ENCODE measurements at places on chromosomes 2 and 18.
A peak's percentile ranks its signal among the peaks of the same experiment; 100 is the strongest.

- no peak for DNase-seq
These were observed 40.5 kb downstream of the RDH14 start for GRCh38 chr2:18519914-18520450.

DNA sequence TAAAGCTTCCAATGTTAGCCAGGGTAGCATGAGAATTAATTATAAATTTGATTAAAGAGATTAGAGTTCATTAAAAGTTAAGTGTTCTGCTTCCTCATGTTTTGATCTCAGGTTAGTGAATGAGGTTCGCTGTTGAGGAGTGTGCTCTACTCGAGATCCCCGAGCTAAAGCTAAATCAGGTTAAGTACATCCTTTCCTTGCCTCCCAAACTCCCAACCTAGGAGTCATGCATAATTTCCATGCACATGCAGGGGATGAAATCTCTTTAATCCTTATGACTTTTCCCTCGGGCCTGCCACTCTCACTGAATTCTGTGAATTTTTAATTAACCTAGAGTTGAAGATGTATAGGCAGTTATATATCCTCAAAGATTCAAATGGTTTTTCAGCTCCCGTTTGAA, 156.1 kb upstream of the NCK2 start:
- DNase-seq = no peak

- DNase-seq = no peak
These were observed 3.0 kb downstream of the TTC32 start for GRCh38 chr2:19898592-19899329.

DNA sequence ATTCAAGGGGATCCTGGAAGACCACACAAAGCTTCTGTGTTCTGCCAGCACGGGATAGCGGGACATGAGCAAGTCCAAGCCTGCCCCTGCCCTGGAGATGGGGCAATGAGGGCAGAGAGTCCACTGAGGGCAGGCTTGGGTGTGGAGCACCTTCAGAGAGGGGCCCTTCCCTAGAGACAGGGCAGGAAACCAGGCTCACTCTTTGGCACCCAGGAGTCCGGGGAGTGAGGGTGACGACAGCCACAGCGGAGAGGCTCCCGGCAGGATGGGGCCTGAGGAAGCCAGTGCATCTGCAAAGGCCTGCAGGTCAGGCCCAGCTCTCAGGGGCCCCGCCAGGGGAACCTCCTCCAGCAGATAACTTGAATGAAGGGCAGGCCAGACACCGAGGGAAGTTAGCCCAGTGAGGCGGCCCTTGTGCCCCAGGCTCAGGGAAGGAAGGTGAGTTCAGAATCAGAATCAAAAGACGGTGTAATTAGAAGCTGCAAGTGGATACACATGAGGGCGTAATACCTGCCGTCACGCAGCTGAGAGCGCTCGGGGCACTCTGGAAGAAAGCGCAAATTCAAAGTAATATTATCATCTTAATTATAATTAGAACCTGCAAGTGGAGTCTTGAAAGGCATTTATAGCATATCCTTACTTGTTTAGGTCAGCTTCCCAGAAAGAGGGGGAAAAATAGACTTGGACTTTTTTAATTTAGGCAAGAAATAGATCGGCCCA, 142.6 kb upstream of the LGALSL start:
- DNase-seq = no peak

DNA sequence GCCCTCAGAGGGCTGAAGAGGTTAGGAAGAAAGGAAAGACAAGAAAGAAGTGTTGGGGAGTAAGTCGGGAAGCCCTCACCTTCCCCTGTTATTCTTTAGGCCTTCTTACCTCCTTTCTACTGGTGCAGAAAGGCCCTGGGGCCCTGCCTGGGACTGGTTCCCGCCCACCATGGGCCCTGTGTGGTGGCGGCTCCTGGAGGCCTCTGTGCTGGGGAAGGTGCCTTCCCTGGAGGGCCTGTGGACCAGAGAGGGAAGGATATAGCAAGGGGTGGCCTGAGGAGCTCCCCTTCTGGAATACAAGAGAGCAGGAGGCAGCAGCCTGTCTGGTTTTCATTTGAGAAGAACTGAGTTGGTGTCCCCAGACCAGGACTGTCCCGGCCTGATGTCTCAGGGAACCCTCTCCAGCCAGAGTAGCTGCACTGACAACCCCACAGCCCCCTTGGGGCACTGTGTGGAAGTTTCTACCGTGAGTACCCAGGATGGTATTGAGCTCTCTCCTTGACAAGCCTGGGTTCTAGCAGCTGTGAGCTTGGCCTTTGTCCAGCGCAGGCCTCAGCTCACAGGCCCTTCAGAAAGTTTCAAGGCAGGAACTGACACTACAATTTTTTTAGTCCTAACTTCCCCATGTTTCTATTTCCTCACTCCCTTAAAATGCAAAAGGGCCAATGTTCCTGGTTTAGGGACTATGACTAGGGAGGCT, 47.1 kb downstream of the EFR3B start:
- no peak for DNase-seq

DNA sequence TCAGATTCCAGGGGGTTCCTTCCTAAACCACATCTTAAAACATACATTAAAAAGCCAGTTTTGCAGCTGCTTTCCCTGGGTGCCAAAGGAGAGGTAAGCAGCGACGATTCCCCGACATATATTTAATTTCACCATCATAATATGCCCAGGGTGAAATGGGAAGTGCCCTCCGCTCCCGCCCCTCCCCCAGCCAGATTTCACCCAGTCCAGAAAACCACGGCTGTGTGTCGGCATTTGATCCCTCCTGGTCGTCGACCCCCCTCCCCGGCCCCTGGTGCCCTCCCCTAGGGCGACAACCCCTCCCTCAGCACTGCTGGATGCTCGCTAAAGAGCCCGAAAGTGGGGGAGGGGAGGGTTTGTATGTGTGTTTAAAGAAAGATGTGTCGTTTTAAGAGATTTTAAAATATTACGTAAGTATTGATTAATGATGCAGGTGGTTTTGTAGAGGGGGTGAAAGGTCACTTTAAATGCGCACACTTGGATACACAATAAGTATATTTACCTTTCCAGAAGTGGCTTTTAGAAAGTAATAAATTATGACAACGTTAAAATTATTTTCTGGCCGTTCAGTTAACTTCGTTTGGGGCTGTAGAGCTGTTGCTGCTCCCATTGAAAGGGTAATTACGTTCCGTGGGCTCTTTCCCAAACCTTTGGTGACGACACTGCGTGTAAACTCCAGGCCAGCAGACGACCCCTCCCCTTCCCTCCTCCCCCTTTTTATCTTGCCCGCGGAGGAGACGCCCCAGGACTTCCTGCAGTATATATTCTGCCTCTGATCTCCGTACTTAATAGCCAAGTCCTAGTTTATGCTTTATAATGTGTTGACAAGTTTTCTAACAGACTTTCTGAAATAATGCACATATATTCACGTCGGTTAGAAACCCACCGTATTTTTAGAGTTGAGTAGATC, 3.4 kb upstream of the BCL11A start:
- DNase-seq = no peak

GRCh38 chr18:35155398-35156117, 85.3 kb upstream of the ZNF397 start:
- no peak for DNase-seq

GRCh38 chr2:203830304-203831055, 37.1 kb upstream of the CTLA4 start:
- no peak for DNase-seq

DNA sequence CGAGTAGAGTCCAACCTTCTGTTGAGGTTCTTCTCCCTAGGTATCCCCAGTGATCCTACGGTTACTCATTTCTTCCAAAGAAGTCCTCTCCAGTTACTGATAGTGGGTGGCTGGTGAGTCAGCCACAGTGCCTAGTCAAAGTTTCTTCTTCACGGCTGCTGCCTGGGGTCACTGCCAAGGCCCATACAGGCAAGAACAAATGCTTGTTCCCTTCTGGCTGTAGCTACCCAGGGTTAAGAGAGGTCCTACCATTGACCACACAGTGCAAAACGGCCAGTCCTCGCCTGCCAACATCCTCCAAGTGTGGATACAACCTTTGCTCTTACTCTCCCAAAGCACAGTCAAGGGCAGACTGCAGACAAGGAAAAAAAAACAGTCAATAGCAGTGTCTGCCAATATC, 2.9 kb upstream of the PTPN4 start:
- DNase-seq = peak; percentile 45

DNA sequence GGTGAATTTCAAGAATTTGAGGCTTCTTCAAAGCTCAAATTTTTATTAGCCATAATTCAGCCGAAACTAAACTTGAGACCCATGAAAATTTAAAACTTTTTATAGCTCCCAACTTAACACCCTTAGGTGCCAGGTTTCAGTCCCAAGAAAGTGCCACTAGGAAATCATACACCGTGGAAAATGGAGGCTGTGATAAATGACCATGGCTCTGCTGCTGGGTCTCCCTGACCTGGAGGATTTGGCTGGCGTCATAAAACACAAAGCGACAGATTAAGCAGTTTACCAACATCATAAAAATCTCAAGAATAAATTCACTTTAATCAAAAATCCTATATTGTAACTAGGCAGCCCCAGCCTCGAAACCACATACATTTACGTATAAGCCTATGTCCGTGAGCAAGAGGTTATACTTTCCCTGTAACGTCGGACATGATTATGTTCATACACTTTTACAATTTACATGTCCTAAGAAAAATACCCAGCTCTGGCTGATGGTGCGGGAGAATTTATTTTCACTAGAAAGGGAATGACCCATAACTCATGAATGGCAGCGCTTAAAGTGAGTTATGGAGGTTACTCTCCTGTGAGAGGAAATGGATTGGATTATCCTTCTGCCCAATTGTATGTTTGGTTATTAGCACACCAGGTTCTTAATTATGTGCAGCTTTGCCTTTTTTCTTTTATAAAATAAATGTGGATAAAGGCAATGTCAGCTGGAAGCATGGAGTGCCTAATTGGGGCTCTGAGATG, 329.4 kb downstream of the AGPS start:
- DNase-seq = no peak

DNA sequence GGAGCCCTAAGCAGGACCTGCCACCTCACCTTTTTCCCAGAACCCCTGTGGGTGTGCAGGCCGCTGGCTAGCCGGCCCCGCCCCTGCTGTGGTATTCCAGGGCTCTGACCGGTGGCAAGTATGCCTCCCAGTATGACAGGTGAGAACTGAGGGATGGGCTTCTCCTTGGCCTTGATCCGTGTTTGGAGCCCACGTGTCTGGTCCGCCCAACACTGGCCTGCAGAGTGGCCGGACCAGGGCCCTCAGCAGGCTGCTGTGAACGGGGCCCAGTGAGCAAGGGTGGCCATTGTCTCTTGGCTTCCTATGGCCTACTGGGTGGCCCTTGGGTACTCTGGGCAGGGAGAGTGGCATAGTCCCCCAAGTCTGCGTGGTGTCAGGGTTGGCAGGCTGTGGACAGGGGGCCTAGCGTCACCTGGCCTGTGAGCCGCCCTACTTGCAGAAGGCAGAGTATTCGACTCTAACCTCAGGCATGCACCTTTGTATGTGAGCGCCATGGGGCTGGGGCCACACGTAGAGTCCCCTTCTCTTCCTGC, 1.8 kb downstream of the RNPEPL1 start:
- no peak for DNase-seq

DNA sequence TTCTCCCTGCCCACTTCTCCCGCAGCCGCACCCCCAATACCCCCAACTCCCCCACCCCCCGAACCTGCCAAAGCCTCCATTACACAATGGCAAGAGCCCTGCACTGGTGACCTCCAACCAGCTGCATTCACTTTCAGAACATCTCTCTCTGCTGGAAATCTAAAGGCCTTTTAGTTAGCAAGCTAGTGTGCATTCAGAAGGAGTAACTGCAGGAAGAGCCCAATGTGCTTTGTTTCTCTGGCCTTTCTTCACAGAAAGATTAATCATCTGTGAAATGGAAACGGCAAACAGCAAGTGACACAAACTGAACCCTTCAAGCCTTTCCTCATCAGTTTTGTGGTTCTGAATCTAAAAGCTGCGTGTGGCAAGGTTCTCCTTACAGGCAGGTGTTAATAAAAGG, 124.2 kb downstream of the OLA1 start:
- DNase-seq = no peak

DNA sequence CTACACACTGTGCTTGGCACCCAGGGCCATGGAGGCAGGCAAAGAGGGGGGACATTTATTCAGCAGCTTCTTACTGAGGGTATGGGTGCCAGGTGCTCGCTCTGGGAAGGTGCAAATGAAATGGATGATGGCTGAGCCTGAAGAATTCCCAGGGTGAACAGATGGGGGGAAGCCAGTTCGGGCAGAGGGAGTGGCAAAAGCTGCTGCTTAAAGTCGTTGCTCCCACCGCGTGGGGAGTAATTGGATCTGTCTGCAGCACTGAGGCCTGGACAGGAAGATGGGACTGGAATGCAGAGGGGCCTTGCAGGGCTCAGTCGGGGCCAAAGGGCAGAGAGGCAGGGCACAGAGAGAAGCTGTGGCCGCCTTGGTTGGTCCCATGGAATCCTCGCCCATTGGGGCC, 51.2 kb downstream of the NEDD4L start:
- DNase-seq = no peak

- no peak for DNase-seq
These were observed 1.4 kb downstream of the DES start for GRCh38 chr2:219419331-219420197.

DNA sequence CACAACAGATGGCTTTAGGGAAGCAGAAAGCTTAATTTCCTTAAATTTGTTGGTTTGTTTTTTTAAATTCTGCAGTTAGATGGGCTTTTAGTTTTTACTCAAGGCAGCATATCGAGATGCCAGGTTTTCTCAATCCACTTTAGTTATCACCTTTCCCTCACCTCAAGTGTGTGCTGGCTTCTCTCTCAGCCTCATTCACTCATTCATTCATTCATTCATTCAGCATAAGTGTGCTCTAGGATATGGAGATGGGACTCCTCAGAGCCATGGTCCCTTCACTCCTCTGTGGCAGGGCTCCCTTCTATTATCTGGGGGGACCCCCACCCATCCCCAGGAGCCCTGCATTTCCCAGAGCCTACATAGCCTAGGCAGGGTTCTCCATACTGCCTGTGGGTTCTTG, 19.0 kb downstream of the VIL1 start:
- no peak for DNase-seq

DNA sequence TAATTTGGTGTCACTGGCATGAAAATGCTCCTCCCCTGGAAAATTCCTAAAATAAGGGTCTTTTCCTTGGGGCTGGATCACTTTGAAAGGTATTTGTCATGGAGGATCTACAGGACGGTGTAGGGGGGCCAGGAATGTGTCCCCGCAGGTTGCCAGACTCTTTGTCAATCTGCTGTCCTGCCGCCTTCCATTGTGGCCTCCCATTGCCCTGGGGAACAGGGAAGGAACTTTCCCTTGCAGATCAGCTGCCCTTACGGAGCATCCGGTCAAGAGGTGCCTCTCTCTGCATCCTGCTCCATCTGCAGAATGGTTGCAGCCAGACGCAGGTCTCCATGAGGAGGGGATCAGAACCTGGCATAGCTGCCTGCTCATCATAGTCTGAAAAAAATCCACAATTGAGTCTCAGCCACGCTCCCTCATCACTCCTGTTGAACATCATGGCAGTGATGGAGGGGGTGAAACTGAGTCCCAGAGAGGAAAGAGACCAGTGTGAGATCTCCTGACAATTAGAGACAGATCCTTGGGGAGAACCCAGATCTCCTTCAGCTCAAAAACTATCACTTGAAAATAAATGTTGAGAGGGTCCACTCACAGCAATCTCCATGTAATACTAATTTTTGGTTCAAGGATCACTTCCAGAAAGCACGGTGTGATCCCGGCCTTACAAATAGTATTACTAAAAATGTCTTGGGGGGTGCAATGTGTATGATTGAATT, 244.8 kb downstream of the MYCN start:
- DNase-seq = no peak
